ENCODE measurements at places on chromosomes 1 and 21. TPM values are rescaled to one million over a fixed set of nuclear protein-coding genes. Genes with fewer than 3 reads are reported as not detected.

The S1PR1 gene
- total RNA-seq, result 0.27 TPM

The PRKAA2 gene
- total RNA-seq, result 13.2 TPM

DNA sequence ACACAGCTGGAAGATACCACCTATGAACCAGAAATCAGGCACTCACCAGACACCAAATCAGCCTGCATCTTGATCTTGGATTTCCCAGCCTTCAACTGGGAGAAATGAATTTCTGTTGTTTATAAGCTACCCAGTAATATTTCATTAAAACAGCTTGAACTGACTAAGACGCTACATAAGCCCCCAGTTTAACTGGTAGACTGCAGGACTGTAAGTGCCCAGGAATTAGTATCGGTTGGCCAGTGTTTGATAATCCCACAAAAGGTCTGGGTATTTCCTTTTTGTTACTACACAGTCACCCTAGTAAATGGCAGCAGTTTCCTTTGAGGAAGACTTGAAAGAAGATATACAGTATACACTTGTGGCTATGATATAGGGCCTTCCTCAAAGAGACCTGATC lies 7.3 kb upstream of the SLC35D1 start:
- DNase-seq, result no peak
- H3K4me1 ChIP-seq, result no peaks in the 10 kb centered on the region
- no peak overlapping the region for H3K27ac ChIP-seq
- H3K4me3 ChIP-seq, result no peak overlapping the region
- no peaks in the 10 kb centered on the region for H3K36me3 ChIP-seq

- H3K27ac ChIP-seq, result no peak overlapping the region
- H3K27me3 ChIP-seq, result no peaks in the 10 kb centered on the region
- no peak for DNase-seq
- H3K4me1 ChIP-seq, result no peaks in the 10 kb centered on the region
- H3K36me3 ChIP-seq, result no peaks in the 10 kb centered on the region
- no peak overlapping the region for H3K4me3 ChIP-seq
Measured at GRCh38 chr1:87916965-87917364, 588.3 kb downstream of the LMO4 start.

DNA sequence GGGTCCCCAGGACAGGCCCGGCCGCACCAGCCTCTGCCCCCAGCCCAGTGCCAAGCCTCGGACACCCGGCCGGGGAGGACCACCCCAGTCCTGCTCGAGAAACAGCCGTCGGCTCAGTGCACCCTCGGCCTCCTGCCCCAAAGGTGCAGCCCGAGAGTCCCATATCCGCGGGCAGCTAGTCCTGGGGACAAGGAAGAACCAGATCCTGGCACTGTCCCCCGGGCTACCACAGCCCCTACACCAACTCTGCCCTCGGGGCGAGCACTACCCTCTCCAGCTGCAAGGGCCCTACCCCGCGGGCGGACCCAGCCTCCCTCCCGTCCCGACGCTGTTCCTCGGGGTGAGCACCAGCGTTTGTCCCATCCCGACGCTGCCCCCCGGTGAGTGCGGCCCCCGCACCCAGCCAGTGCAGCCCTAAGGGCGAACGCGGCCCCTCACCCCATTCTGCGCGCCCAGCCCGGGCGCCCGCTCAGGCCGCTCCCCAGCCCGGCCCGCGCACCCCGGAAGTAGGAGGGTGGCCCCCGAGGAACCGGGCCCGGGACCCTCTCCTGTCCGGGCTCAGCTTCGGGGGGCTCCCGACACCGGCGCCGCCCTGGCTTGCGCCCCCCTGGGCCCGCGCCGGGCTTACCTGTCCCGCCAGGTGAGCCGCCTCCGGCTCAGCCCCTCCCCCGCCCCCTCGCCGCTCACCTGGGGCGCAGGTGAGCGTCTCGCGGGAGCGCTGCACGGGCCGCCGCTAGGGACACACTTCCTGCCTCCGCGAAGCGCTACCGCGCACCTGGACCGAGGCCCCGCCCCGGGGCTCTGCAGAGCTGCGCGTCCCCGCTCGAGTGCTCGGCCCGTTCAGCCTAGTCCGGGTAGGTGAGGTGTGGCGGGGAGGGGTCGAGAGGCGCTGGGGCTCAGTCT lies at the start of gene KDF1:
Gene KDF1 (minus strand): TSS at position 747 of the 903 bp plus-strand sequence. CDS start 8,088 bp downstream, outside the sequence.
- DNase-seq, result peak; percentile 96
- no peak within 1 kb of the TSS for H3K27ac ChIP-seq
- no peaks in the 10 kb centered on the region for H3K4me1 ChIP-seq
- peak within 1 kb of the TSS; percentile 80 for H3K4me3 ChIP-seq
- peaks cover 37% of the 10 kb centered on the region for H3K27me3 ChIP-seq
- H3K36me3 ChIP-seq, result no peaks in the 10 kb centered on the region

- no peaks in the 10 kb centered on the region for H3K27me3 ChIP-seq
- peak overlapping the region; percentile 88 for H3K27ac ChIP-seq
- no peaks in the 10 kb centered on the region for H3K36me3 ChIP-seq
- H3K4me3 ChIP-seq, result no peak overlapping the region
- H3K4me1 ChIP-seq, result no peaks in the 10 kb centered on the region
Measured at GRCh38 chr1:14404862-14405301, 193.6 kb upstream of the KAZN start.

DNA sequence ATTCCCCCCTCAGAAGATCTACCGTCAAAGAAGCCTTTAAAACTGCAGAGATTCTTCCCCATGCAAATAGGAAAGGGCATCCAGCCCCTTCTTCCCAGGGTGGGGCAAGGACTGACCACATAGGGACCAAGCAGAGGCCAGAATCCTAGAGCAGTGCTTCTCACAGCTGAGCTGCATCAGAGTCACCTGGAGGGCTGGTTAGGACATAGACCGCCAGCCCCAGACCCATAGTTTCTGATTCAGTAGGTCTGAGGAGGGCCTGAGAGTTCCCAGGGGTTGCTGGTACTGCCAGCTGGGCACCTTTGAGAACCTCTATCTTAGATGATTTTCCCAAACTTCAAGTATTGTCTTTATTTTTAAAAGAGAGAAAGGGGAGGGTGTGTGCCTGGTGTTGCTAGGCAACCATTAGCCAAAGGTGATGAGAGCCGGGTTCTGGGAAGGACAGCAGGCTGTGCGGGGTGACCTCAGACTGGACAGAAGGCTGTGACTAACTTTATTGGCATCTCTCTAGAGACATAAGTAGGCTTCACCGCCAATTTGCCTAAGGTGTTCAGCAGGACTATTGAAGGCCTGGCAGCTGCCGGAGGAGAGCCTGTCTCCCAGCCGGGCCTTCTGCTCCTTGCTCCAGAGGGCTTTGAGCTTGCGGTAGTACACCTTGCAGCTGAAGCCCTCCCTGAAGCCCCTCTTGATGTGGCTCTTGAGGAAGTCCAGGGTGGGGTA lies 3.0 kb downstream of the SPATA46 start:
- peaks cover 19% of the 10 kb centered on the region for H3K27me3 ChIP-seq
- peaks cover 12% of the 10 kb centered on the region for H3K4me1 ChIP-seq
- no peak overlapping the region for H3K4me3 ChIP-seq
- no peak overlapping the region for H3K27ac ChIP-seq

GRCh38 chr21:41744028-41744930 lies 22.6 kb downstream of the RIPK4 start:
- H3K27me3 ChIP-seq, result no peaks in the 10 kb centered on the region
- peaks cover 57% of the 10 kb centered on the region for H3K36me3 ChIP-seq
- no peak overlapping the region for H3K4me3 ChIP-seq
- peak overlapping the region; percentile 38 for H3K27ac ChIP-seq
- DNase-seq, result no peak

DNA sequence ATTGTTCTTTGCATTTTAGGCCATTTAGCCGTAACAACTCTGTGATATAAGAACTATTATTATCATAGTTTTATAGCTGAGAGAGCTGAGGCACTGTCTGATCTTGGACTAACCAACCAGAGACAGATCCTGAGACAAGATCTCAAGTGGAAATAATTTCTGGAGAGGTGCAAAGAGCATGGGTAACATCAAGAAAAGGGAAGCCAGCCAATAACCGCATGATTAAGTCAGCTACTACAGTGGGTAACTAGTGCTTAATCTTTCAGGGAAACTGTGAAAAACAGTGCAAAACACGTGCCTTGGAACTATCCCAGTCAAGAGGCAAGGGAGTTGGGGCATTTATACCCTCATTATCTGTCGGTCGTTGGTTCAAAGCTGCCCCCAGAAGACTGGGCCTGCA lies 105.8 kb downstream of the OMA1 start:
- H3K36me3 ChIP-seq, result no peaks in the 10 kb centered on the region
- H3K27ac ChIP-seq, result no peak overlapping the region
- H3K4me1 ChIP-seq, result peaks cover 3% of the 10 kb centered on the region
- DNase-seq, result no peak

DNA sequence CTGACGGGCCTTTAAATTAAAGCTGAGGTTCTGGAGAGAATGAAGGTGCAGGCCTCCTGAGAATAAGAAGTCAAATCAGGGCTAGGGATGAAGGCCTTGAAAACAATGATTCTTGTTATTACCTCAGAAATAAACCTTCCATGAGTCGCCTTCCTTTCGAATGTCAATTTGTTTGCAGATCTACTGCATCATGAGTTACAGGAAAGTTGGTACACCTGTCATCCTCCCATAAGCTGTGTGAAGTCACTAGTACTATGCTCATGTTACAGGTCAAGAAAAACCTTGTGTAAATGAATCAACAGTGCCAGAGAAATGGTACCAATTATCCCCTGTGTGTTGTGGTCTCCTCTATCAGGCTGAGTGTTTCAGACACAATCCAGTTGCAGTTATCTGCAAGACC lies 281.2 kb upstream of the PLXNA2 start:
- H3K36me3 ChIP-seq, result no peaks in the 10 kb centered on the region
- H3K4me3 ChIP-seq, result no peak overlapping the region
- no peaks in the 10 kb centered on the region for H3K27me3 ChIP-seq
- H3K4me1 ChIP-seq, result peaks cover 7% of the 10 kb centered on the region
- no peak for DNase-seq

- DNase-seq, result peak; percentile 68
- H3K4me3 ChIP-seq, result peak overlapping the region; percentile 73
- H3K4me1 ChIP-seq, result peaks cover 15% of the 10 kb centered on the region
- H3K27ac ChIP-seq, result no peak overlapping the region
Measured at GRCh38 chr1:65278376-65279069, 30.8 kb upstream of the DNAJC6 start.

- peak; percentile 66 for DNase-seq
- H3K4me1 ChIP-seq, result peaks cover 17% of the 10 kb centered on the region
- H3K4me3 ChIP-seq, result peak overlapping the region; percentile 72
- no peak overlapping the region for H3K27ac ChIP-seq
Measured at GRCh38 chr1:55040933-55041494, 1.7 kb downstream of the PCSK9 start.

DNA sequence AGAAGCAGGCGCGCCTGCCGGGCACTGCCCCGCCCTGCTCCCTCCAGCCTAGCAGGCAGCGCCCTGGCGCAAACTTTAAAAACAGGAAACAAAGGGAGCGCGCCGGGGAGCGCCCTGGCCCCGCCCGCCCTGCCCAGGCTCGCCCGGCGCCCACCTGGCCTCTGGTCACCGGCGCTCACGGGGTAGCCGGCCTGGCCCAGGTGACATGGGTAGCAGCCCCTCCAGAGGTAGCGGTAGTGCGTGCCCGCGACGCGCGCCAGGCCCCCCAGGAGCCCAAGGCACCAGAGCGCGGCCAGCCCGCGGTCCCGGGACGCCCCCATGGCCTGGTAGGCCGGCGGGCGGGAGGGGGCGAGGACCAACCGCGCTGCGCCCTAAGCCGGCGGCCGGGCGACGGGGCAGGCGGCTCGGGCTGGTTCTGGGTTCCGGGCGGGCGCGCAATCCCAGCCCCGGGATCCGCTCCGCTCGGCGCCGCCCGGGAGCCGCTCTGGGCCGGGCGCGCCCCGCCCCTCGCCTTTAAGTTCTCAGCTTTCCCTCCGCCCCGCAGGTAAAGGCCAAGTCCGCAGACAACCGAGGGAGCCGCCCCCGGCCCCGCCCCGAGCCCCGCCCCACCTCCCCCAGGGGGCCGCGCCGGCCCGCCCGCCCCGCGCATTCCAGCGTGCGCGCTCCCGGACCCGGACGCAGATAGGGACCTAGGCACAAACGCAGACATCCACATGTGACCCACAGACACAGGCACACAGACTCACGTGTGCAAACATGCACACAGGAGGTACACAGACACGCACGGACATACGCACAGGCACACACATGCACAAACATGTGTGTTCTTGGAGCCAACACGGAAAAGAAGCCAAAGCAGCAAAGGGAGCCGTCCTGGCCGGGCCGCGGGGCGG lies 76.7 kb downstream of the ARHGEF16 start:
- no peak overlapping the region for H3K27ac ChIP-seq
- peak; percentile 97 for DNase-seq
- peak overlapping the region; percentile 88 for H3K4me3 ChIP-seq
- H3K4me1 ChIP-seq, result peaks cover 13% of the 10 kb centered on the region

GRCh38 chr1:109609881-109610280 lies 9.5 kb downstream of the GNAT2 start:
- H3K4me3 ChIP-seq, result no peak overlapping the region
- H3K27ac ChIP-seq, result no peak overlapping the region
- H3K27me3 ChIP-seq, result no peaks in the 10 kb centered on the region
- no peaks in the 10 kb centered on the region for H3K4me1 ChIP-seq

GRCh38 chr21:29508301-29508700 lies 209.6 kb downstream of the BACH1 start:
- DNase-seq, result no peak
- no peak overlapping the region for H3K4me3 ChIP-seq
- no peaks in the 10 kb centered on the region for H3K4me1 ChIP-seq
- H3K27me3 ChIP-seq, result no peaks in the 10 kb centered on the region
- no peaks in the 10 kb centered on the region for H3K36me3 ChIP-seq

- H3K4me3 ChIP-seq, result no peak overlapping the region
- no peak overlapping the region for H3K27ac ChIP-seq
- H3K4me1 ChIP-seq, result no peaks in the 10 kb centered on the region
- H3K36me3 ChIP-seq, result no peaks in the 10 kb centered on the region
- DNase-seq, result no peak
Measured at GRCh38 chr1:186218654-186219352, 156.2 kb downstream of the TPR start.

DNA sequence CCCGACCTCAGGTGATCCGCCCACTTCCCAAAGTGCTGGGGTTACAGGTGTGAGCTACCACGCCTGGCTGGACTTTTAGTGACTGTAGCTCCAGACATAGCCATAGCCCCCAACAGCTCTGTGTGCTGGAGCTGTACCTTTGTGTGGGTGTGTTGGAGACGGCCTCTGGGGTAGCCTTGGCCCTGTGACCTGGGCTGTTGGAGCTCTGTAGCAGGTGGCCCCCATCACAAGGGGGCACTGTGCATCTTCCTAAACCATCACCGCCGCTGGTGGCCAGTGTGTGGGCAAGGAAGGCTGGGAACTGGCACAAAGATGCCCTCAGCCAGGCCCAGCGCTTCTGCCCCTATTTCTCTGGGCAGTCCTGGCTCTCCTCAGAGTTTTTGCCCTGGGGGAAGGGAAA lies 38.4 kb upstream of the FOXO6 start:
- DNase-seq, result peak; percentile 93
- H3K4me1 ChIP-seq, result no peaks in the 10 kb centered on the region
- H3K27me3 ChIP-seq, result no peaks in the 10 kb centered on the region
- no peaks in the 10 kb centered on the region for H3K36me3 ChIP-seq
- H3K4me3 ChIP-seq, result no peak overlapping the region

Measured in endodermal cell (in vitro differentiated cells).